ENCODE measurements at places on chromosomes 3 and 15. TPM values are rescaled to one million over a fixed set of nuclear protein-coding genes. Genes with fewer than 3 reads are reported as not detected.

Gene DAPK2
- 0.60 TPM for total RNA-seq

Gene MESP1
- total RNA-seq, result not detected

Gene HERC2
- total RNA-seq, result 61.5 TPM

Gene FBXO40
- not detected for total RNA-seq

Gene ESYT3
- total RNA-seq, result 2.6 TPM

Gene AEN
- total RNA-seq, result 75.9 TPM
